ENCODE measurements at places on chromosomes 6 and 20.

DNA sequence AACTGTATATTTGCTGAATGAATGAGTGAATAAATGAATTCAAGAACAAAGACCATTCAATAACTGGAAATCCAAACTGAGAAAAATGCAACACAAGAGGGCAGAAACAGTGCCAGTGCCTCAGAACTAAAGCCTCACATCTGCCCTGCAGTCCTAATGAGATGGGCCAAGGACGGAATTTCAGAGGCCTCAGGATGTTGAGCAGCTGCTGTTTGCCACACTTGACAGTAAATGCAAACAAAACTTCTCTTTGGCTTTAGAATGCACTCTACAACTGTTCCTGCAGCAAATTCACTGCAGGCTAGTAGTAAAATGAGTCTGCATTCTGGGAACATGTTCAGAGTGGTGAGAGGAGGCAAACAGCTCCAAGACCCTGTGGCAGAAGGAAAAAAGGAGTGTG is 177.6 kb upstream of the LRFN2 start:
- DNase-seq: no peak

- no peak for DNase-seq
Observed at GRCh38 chr6:11445146-11445545, 92.4 kb upstream of the TMEM170B start.

- DNase-seq: no peak
Observed at GRCh38 chr20:32681175-32682084, 7.7 kb upstream of the C20orf203 start.

- no peak for DNase-seq
Observed at GRCh38 chr6:45741437-45742171, 274.1 kb downstream of the CLIC5 start.

GRCh38 chr6:190596-191395 is 101.5 kb upstream of the DUSP22 start:
- DNase-seq: no peak

DNA sequence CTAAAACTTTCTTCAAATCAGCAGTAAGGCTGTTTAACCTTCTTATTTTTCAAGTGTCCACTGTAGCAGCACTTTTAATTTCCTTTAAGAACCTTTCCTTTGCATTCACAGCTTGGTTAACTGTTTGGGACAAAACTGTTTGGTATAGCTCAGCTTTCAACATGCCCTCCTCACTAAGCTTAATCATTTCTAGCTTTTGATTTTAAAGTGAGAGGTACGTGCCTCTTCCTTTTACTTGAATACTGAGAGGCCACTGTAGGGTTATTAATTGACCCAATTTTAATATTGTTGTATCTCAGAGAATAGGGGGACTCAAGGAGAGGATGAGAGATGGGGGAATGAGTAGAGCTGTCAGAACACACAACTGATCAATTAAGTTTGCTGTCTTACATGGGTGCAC is 129.5 kb upstream of the MMS22L start:
- no peak for DNase-seq

GRCh38 chr20:56433221-56433879 is 21.3 kb downstream of the CASS4 start:
- no peak for DNase-seq

DNA sequence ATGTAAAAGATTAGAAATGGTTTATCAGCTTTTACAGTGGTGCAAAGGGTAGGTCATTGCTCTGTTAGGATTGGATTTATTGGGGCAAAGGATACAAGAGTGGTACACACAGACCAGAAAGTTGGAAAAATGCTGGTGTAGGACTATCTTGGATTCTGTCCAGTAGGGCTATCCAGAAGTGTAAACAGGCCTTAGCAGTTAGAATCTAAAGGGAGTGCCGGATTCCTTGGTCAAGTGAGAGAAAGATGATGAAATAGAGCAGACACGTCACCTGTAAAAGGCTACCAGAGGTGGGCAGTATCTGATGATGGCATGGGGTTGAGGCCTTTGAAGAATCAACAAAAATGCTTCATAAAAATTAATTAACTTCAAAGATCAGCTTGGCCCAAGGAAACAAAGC is 975.9 kb downstream of the KIF16B start:
- no peak for DNase-seq

- DNase-seq: no peak
Observed at GRCh38 chr6:136108361-136108945, 141.7 kb downstream of the MTFR2 start.

GRCh38 chr20:23232219-23232581 is 118.4 kb upstream of the NXT1 start:
- no peak for DNase-seq

- peak; percentile 46 for DNase-seq
Observed at GRCh38 chr20:38805958-38806854, 709 bp downstream of the PPP1R16B start.

- no peak for DNase-seq
Observed at GRCh38 chr6:31720196-31720770, 1.3 kb downstream of the LY6G6C start.

DNA sequence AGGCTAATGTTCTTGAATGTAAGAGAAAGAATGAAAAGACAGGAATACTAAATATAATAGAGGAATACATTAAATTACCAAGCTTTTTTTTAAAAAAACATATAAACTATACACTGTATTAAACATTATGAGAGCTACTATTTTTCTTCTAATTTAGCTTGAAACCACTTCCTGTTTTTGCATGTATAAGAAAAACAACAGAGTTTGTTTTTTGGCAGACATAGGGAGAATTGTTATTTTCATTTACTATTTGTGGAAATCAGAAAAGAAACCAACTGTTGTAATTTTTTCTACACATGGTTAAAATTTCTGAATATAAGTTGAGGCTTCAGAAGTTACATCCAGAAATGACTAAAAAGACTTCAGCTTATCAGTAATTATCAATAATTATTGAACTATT is 991.8 kb upstream of the GJE1 start:
- DNase-seq: no peak

DNA sequence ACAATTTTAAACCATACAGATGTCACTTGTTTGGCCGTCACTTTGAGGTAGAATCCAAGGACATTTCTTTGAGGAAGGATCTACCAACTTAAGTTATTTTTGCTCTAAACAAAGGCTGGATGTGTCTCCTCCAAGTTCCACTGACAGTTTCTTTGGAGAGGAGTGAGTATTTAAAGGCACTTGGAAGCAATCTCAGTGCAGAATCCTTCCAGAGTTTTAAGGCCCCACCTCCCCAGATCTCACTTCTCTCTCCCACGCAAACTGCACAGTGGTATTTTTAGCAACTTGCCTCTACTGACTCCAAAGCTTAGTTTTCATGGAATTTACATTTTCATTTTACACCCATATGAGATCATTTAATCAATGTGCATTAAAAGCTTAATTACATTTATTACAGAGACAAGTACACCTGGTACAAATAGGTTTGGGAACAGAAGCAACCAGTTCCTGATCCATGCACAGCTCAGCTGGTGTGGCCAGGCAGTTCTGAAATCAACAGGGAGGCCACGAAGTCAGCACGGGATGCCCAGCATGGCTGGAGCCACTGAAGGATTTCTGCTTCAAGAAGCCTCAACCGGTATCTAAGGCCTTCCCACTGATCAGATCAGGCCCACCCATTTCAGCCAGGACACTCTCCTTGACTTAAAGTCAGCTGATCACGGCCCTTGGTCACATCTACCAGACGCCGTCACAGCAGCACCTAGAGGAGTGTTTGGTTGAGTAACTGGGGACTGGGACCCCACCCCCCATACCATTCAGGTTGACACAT is 109.8 kb downstream of the SYCP2 start:
- no peak for DNase-seq

GRCh38 chr6:53333439-53334408 is 15.0 kb downstream of the ELOVL5 start:
- DNase-seq: no peak

GRCh38 chr20:642398-643174 is 10.4 kb downstream of the SRXN1 start:
- no peak for DNase-seq

Data from stimulated activated naive CD4-positive, alpha-beta T cell (primary cell).